Muscle of leg (tissue), 16 donors: ENCODE measurements at places on chromosomes 12 and 14.
A peak's percentile ranks its signal among the peaks of the same experiment; 100 is the strongest.

- H3K4me3 ChIP-seq, result no peak overlapping the region
- H3K27ac ChIP-seq, result no peak overlapping the region
- no peaks in the 10 kb centered on the region for H3K4me1 ChIP-seq
- H3K27me3 ChIP-seq, result peaks cover 8% of the 10 kb centered on the region
- DNase-seq, result no peak
These were observed 73.7 kb downstream of the GALNT9 start for GRCh38 chr12:132255642-132256041.

- no peaks in the 10 kb centered on the region for H3K36me3 ChIP-seq
- no peak overlapping the region for H3K27ac ChIP-seq
- no peak overlapping the region for H3K4me3 ChIP-seq
- H3K4me1 ChIP-seq, result peaks cover 2% of the 10 kb centered on the region
- no peaks in the 10 kb centered on the region for H3K27me3 ChIP-seq
These were observed 83.2 kb downstream of the HMGA2 start for GRCh38 chr12:65907513-65907912.

GRCh38 chr12:100987552-100988521, 193.3 kb downstream of the ANO4 start:
- H3K4me3 ChIP-seq, result no peak overlapping the region
- no peaks in the 10 kb centered on the region for H3K27me3 ChIP-seq
- H3K36me3 ChIP-seq, result no peaks in the 10 kb centered on the region
- DNase-seq, result peak; percentile 4
- peak overlapping the region; percentile 1 for H3K27ac ChIP-seq

DNA sequence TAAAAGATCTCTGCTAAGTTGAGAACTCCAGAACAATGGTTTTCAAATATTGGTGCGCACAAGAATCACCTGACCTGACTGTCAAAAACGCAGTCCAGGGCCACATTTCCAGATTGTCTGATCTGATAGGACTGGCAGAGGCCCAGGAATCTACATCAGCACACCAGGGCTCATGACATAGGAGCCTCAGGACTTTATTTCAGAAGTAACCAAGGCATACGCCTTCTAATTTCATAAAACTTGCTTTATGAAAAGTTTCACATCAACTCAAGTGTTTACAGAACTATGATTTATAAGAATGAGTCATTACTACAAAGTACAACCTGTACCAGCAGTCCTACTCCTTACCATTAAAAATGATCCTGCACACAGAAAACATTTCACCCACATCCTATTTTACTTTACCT, 47.7 kb upstream of the PTPRO start:
- H3K4me3 ChIP-seq, result no peak overlapping the region
- no peak overlapping the region for H3K27ac ChIP-seq
- H3K4me1 ChIP-seq, result peaks cover 9% of the 10 kb centered on the region
- DNase-seq, result no peak
- H3K27me3 ChIP-seq, result no peaks in the 10 kb centered on the region
- no peaks in the 10 kb centered on the region for H3K36me3 ChIP-seq

GRCh38 chr14:72546344-72547016, 347.4 kb downstream of the DPF3 start:
- H3K4me1 ChIP-seq, result peaks cover 50% of the 10 kb centered on the region
- H3K4me3 ChIP-seq, result no peak overlapping the region
- H3K27ac ChIP-seq, result peak overlapping the region; percentile 62
- DNase-seq, result peak; percentile 37
